ENCODE measurements at places on chromosomes 2 and 18. TPM values are rescaled to one million over a fixed set of nuclear protein-coding genes. Genes with fewer than 3 reads are reported as not detected.

DNA sequence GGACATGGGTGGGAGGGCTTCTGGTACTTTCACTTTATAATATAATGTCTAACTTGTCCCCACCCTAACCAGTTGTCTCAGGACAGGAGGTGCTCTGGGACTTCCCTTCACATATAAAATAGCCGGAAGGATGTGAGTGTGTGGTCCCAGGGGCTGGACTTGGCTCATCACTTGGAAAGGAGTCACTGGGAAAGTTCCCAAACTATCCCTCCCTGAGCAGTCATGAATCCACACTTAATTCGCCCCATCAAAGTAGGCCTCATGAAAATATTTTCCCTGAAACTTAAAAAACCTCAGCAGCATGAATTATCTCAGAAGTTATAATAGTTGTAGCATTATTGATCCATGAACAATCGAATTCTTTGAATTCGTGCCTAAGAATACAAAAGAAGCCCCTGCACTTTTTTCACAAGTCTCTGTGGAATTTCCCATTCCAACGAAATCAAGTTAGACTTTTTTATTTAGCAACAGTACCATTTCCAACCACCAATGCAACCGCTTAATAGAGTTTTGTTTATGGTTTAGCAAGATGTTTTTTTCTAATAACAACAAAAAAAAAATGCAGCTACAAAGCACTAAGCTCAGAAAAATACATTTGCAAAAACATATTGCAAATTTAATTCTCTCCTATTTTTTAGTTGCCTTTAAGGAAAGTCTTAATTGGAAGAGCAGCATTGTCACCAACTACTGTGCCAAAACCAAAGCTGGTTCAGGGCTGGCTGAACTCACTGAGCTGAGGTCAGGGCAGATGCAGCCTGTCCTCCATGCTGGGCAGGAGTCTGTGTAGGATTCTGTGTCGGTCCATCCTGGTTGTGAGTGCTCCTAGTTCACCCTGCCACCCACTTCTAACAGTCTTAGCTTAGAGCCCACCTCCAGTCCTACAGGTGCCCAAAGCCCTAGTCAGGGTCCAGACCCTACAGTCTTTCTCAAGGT is 68.8 kb upstream of the SPTBN1 start:
- no peak for DNase-seq
- no peaks in the 10 kb centered on the region for H3K27me3 ChIP-seq
- H3K4me3 ChIP-seq: no peak overlapping the region
- no peak overlapping the region for H3K27ac ChIP-seq
- H3K36me3 ChIP-seq: no peaks in the 10 kb centered on the region

GRCh38 chr2:12032398-12032797 is 286.0 kb downstream of the LPIN1 start:
- no peaks in the 10 kb centered on the region for H3K27me3 ChIP-seq
- H3K27ac ChIP-seq: no peak overlapping the region
- H3K4me3 ChIP-seq: no peak overlapping the region

DNA sequence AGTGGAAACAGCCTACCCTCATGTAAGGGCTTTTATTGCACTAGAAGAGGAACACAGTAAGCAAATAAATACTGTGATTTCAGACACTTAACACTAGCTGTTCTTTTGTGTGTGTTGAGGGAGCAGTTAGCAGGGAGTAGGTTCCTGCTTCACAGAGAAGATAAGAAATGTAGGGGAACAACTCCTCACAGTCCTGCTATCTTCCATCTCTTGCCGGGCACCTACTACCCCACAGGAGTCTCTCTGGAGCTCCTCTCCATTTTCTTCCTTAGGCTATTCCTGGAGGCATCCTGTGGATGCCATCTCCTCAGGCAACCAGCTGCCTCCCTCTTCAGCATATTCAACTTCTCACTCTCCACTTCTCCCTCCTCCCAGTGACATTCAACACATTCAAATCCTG is 145.0 kb downstream of the SRBD1 start:
- no peaks in the 10 kb centered on the region for H3K4me1 ChIP-seq
- H3K27me3 ChIP-seq: no peaks in the 10 kb centered on the region
- DNase-seq: no peak

- no peak for DNase-seq
- no peaks in the 10 kb centered on the region for H3K4me1 ChIP-seq
- no peaks in the 10 kb centered on the region for H3K27me3 ChIP-seq
These were observed 212.4 kb downstream of the ANAPC1 start for GRCh38 chr2:111671426-111672150.

DNA sequence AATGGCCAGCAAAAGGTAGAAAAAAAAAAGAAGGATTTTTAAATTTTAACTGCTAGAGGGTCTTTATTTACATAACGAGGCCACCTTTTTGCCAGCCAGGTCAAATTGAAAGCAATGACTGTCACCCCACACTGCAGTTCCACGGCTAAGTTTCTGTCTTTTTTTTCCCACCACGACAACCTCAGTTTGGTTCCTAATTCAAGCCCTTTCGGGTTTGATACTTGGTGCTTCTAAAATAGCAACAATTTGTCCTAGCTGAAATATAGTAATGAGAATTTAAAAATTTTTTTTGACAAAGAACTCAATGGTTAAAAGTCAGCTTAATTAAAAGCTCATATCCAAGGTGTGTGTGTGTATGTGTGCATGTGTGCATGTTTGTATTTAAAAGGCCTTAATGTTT is 16.4 kb upstream of the NMS start:
- H3K27ac ChIP-seq: no peak overlapping the region
- H3K27me3 ChIP-seq: no peaks in the 10 kb centered on the region
- no peak overlapping the region for H3K4me3 ChIP-seq
- no peak for DNase-seq

GRCh38 chr2:231715988-231716616 is 7.8 kb downstream of the PTMA start:
- no peak overlapping the region for H3K4me3 ChIP-seq
- no peak overlapping the region for H3K27ac ChIP-seq
- H3K27me3 ChIP-seq: no peaks in the 10 kb centered on the region
- peaks cover 15% of the 10 kb centered on the region for H3K36me3 ChIP-seq
- DNase-seq: no peak

- no peaks in the 10 kb centered on the region for H3K27me3 ChIP-seq
- H3K4me3 ChIP-seq: no peak overlapping the region
- H3K4me1 ChIP-seq: peaks cover 100% of the 10 kb centered on the region
- no peak for DNase-seq
These were observed 33.5 kb downstream of the INPP4A start for GRCh38 chr2:98478088-98478551.

GRCh38 chr2:15797231-15797938 is 143.0 kb upstream of the MYCN start:
- H3K4me1 ChIP-seq: no peaks in the 10 kb centered on the region
- DNase-seq: no peak
- H3K4me3 ChIP-seq: no peak overlapping the region
- H3K27ac ChIP-seq: no peak overlapping the region

- H3K4me3 ChIP-seq: no peak overlapping the region
- no peaks in the 10 kb centered on the region for H3K27me3 ChIP-seq
- no peaks in the 10 kb centered on the region for H3K4me1 ChIP-seq
- H3K36me3 ChIP-seq: no peaks in the 10 kb centered on the region
- no peak overlapping the region for H3K27ac ChIP-seq
These were observed 44.2 kb upstream of the SLC39A10 start for GRCh38 chr2:195612611-195613495.

- H3K4me3 ChIP-seq: no peak overlapping the region
- H3K4me1 ChIP-seq: peaks cover 10% of the 10 kb centered on the region
- H3K36me3 ChIP-seq: no peaks in the 10 kb centered on the region
- DNase-seq: no peak
- no peaks in the 10 kb centered on the region for H3K27me3 ChIP-seq
These were observed 21.6 kb downstream of the AGFG1 start for GRCh38 chr2:227493524-227493923.

- no peaks in the 10 kb centered on the region for H3K27me3 ChIP-seq
- H3K4me1 ChIP-seq: no peaks in the 10 kb centered on the region
- H3K36me3 ChIP-seq: no peaks in the 10 kb centered on the region
- no peak overlapping the region for H3K4me3 ChIP-seq
These were observed 348.8 kb upstream of the GULP1 start for GRCh38 chr2:187942876-187943275.

DNA sequence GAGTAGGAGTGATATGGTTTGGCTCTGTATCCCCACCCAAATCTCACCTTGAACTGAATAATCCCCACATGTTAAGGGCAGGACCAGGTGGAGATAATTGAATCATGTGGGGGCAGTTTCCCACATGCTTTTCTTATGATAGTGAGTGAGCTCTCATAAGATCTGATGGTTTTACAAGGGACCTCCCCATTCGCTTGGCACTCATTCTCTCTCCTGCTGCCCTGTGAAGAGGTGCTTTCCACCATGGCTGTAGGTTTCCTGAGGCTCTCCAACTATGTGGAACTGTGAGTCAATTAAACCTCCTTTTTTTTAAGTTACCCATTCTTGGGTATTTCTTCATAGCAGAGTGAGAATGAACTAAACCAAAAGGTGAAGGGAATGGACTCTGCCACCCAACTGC is 207.5 kb downstream of the LOXHD1 start:
- no peak overlapping the region for H3K27ac ChIP-seq
- no peak for DNase-seq
- H3K4me1 ChIP-seq: no peaks in the 10 kb centered on the region
- H3K36me3 ChIP-seq: no peaks in the 10 kb centered on the region

DNA sequence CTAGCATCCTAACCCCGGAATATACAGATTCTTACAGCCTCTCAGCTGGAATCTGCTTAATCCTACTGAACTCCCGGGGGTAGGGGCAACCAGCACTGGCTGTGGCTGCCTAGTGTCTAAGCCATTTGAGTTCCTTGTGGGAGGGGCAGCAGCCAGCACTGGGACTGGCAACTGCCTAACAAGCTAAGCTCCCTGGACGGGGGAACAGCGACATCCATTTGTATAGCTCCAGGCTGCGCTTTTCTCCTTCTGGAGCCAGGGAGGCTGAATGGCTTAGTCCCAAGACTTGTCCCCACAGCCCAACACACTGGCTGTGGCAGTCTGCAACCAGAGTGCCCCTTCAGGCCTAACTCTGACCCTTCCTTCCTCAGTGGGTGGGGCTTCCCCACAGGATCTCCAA is 787.2 kb downstream of the METTL4 start:
- no peak overlapping the region for H3K27ac ChIP-seq
- H3K27me3 ChIP-seq: no peaks in the 10 kb centered on the region
- no peak overlapping the region for H3K4me3 ChIP-seq
- no peaks in the 10 kb centered on the region for H3K36me3 ChIP-seq

DNA sequence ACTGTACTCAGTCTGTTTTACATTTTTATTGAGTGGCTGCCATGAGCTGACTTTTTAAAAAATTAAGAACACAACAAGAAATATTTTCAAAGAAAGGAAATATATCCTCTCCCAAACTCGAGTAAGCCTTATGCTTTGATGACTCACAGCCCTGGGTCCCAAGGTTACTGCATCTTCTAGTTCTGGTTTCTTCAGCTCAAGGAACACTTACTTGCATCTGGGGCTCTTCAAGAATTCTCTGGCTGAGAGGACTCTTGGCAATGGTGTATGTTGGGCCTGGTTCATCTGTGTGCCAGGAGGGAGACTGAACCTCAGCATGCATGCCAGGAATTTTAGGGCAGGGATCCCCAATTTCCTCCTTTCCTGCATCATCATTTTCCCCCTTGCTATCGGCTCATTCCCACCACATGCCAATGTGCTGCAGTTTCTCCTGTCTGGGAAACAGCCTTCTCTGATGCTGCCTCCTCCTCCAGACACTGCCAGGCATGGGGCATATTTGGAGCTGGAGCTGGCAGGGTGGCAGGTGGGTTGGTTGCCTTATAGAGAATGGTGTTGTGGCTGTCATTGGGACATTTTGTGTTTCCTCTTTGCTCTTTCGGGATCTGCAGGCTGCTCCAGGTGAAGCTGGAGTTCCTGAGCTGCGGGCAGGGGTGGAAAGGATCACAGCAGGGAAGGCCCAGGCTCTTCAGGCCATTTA is 192.2 kb upstream of the HS6ST1 start:
- no peak for DNase-seq
- H3K4me3 ChIP-seq: no peak overlapping the region
- no peaks in the 10 kb centered on the region for H3K4me1 ChIP-seq
- H3K27me3 ChIP-seq: no peaks in the 10 kb centered on the region
- H3K36me3 ChIP-seq: no peaks in the 10 kb centered on the region

DNA sequence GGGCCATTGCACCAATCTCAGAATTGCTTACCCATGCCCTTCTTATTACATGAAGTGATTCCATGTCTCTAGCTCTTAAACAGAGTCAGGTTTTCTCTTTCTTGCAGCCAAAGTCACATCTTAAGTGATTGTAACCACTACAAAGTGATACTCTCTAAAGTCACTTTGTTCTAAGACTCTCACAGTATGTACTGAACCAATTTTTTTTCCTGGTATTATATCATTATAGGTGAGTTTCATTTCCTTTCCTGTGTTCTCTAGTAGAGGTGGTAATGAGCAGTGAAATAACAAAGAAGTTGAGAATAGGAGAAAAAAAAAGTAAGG is 66.3 kb upstream of the DARS1 start:
- no peaks in the 10 kb centered on the region for H3K36me3 ChIP-seq
- no peaks in the 10 kb centered on the region for H3K27me3 ChIP-seq
- peaks cover 81% of the 10 kb centered on the region for H3K4me1 ChIP-seq
- no peak for DNase-seq
- no peak overlapping the region for H3K4me3 ChIP-seq

- no peak for DNase-seq
- H3K4me3 ChIP-seq: no peak overlapping the region
- no peak overlapping the region for H3K27ac ChIP-seq
- no peaks in the 10 kb centered on the region for H3K36me3 ChIP-seq
- H3K4me1 ChIP-seq: peaks cover 6% of the 10 kb centered on the region
These were observed 63.6 kb downstream of the HNRNPLL start for GRCh38 chr2:38539086-38539485.

- no peak overlapping the region for H3K4me3 ChIP-seq
- H3K36me3 ChIP-seq: no peaks in the 10 kb centered on the region
- no peak overlapping the region for H3K27ac ChIP-seq
- H3K27me3 ChIP-seq: no peaks in the 10 kb centered on the region
- DNase-seq: no peak
These were observed 567.2 kb downstream of the TMX3 start for GRCh38 chr18:68147728-68148127.

- DNase-seq: no peak
- H3K27me3 ChIP-seq: peaks cover 5% of the 10 kb centered on the region
- no peaks in the 10 kb centered on the region for H3K36me3 ChIP-seq
- H3K4me1 ChIP-seq: no peaks in the 10 kb centered on the region
- no peak overlapping the region for H3K27ac ChIP-seq
These were observed 42.1 kb downstream of the INSIG2 start for GRCh38 chr2:118130385-118130784.

GRCh38 chr2:68469935-68470334 is 2.5 kb downstream of the APLF start:
- H3K27me3 ChIP-seq: no peaks in the 10 kb centered on the region
- peaks cover 17% of the 10 kb centered on the region for H3K4me1 ChIP-seq

Gene CENPA
- 21.6 TPM for total RNA-seq

Gene FOXD4L1
- total RNA-seq: 0.18 TPM

Gene C2orf92
- 4.6 TPM for total RNA-seq

Gene SCG2
- total RNA-seq: not detected

Gene NYAP2
- not detected for total RNA-seq

Gene HOXD10
- not detected for total RNA-seq

Gene CCDC74A
- total RNA-seq: 3.6 TPM

Gene SEMA4C
- total RNA-seq: 16.6 TPM

Gene STK36
- 19.9 TPM for total RNA-seq

Gene RBM44
- 0.33 TPM for total RNA-seq

Gene RAD51AP2
- total RNA-seq: not detected

Gene GPD2
- 44.3 TPM for total RNA-seq

Gene ARPC2
- 575 TPM for total RNA-seq
